ENCODE measurements at places on chromosomes 16 and 17.

DNA sequence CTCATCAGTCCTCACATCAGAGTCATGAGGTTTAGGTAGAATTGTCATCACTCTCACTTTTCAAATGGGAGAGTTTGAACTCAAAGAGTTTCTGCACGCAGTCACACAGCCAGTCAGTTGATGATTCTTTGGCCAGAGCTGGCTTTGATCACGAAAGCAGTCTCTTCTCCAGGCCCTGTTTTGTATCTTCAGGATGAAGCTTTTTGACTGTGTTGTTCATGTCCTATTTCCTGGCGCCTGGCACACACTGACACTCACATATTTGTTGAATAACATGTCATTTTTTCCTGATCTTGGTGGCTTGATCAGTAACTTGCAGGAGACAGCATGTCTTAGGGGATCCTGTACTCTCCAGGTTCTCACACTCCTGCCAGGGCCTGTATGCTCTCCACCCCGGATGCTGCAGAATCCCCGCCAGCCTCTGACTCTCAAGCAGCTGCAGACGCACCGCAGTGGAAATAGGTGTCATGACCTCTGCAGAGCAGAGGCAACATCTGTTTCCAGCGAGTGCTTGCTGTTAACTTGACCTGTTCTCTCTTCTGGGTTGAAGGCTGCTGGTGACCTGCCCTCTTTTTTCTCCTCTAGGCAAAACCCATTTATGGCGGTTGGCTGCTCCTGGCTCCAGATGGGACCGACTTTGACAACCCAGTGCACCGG lies 33.0 kb downstream of the MPRIP start:
- no peak for DNase-seq

DNA sequence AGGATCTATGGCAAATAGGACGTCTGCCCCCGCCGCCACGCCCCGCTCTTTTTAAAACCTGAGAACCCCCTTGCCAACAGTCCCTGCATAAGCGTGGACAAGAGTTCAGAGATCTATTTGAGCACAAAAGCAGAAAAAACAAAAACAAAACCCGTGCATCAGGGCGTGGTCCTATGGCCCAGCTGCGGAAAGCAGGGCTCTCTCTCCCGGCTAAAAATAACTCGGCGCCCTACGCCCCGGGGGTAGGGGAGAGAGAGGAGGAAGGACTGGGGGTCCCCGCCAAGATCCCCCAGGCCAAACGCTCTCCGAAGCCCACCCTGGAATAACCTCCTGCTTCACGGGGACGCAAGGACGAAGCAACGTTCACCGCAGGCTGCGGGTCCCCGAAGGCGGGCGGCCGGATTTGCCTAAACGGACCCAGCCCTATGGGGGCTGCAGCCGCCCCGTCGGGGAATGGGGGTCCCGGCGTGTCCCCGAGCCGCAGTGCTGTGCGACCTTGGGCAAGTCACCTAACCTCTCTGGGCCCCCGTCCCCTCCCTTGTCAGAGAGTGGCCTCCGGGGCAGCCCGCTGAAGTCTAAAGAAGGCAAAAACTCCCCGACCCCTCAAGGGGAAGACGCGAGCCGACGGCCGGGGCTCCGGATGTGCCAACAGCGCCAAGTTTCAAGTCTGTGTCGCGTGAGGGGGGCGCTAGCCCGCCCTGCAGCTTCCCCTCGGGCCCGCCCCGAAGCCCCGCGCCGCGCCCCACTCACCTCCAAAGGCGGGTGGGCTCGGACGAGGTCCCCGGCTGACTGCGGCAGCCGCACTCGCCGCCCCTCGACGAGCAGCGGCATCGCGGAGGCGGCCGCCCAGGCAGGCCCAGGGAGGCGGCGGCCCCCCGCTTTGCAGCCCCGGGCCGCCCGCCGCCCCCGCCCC lies 477 bp downstream of the NTAN1 start:
- DNase-seq, result no peak

GRCh38 chr16:79320956-79321355 lies 279.6 kb downstream of the MAF start:
- no peak for DNase-seq

- DNase-seq, result no peak
Observed at GRCh38 chr17:62898239-62898864, 67.7 kb upstream of the TANC2 start.

GRCh38 chr17:79399610-79400144 lies 211.2 kb downstream of the RBFOX3 start:
- DNase-seq, result no peak
